Stimulated activated CD8-positive, alpha-beta memory T cell treated with anti-CD3 and anti-CD28 coated beads, Interleukin-4, amount 100 ng/mL, for 24 hours (primary cell): ENCODE measurements at places on chromosomes 13 and 19.

DNA sequence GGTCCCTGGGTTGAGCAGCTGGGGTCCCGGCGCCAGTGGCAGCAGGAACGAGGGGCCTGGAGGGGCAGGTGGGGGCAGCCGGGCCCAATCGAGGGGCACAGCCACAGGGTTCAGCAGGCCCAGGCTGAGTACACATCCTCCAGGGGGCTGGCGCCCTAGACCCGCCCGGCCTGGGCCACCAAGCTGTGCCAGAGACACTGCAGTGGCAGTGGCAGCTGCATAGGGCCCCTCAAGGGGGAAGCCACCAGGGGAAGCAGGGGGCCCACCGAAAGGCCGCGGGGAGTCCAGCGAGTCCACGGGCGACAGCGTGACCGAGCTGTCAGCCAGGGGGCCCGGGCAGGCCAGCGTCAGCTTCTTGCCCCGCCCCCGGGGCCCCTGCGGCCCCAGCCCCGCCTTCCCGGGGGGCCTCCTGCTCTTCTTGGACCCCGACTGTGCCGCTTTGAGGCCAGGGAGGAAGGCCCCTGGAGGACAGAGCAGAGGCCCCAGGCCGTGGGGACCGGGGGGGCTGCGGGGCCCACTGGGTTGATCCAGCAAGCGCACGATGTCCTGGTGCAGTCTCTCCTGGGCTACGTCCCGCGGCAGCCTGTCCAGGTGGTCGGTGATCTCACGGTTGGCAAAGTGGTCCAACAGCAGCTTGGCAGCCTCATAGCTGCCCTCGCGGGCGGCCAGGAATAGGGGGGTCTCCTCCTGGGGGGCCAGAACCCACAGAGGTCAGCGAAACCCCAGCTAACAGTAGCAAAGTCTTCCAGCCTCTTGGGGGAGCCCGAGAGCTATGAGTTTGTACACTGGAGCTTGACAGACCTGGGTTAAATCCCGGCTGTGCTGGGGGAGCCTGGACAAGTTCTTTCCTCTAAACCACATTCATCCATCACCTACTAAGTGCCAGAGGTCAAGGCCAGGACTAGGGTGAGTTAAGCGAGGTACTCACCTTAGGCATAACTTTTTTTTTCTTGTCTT, 39.5 kb downstream of the NOTCH3 start:
- no peak for DNase-seq

DNA sequence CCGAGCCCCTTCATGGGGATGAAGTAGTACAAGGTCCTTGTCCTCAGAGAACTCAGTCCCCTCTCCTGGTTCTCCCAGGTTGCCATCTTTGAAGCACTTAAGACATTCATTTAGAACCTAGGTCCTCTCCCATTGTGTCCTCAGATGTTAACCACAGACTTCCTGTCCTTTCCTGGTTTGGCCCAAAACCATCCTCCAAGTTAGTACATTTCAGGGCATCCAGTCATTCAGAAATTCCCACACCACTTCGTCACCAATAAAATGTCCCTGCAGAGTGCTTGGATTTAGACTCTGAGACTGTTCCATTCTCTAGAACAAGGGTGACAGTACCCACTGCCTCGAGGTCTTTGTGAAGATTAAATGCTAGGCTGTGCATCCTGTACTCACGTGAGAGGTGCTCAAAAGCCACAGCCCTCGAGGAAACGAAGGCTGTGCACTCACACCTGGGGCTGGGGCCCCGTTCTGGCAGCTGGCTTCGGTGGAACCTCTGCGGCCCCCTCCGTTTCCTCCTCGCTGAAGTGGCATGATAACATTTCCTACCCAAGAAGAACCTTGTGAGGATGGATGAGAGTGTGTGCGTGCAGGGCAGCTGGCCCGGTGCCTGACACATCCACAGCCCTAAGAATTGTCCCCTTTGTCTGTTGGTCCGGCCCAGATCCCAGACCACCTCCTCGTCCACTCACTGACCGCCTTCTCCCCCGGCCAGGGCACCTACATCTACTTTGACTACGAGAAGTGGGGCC, 4.7 kb downstream of the LENG1 start:
- DNase-seq, result no peak

GRCh38 chr13:109840201-109840892, 54.0 kb upstream of the IRS2 start:
- no peak for DNase-seq

- DNase-seq, result no peak
Measured at GRCh38 chr13:39016087-39016486, 21.8 kb downstream of the PROSER1 start.

- no peak for DNase-seq
Measured at GRCh38 chr13:91132381-91132780, 215.1 kb upstream of the MIR17HG start.

GRCh38 chr13:85631801-85632200, 167.4 kb downstream of the SLITRK6 start:
- no peak for DNase-seq

DNA sequence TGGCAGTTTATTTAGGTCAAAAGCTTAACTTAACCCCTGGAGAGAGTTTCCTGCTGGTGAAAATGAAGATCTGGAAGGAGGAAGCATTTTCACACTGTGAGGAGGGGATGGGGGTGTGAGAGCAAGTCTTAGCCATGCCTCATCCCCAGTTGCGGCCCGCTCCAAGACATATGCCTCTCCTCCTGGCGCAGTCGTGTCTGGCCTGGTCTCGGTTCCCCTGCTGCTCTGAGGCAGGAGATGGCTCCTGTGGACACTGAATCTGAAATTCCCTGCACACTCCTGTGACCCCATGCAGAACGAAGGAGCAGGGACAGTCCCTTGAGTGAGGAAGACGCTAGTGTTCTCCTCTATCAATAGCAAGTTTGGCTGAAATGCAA, 360 bp upstream of the ZNF69 start:
- no peak for DNase-seq

- DNase-seq, result no peak
Measured at GRCh38 chr13:63838366-63839110, 2422.9 kb upstream of the PCDH20 start.

DNA sequence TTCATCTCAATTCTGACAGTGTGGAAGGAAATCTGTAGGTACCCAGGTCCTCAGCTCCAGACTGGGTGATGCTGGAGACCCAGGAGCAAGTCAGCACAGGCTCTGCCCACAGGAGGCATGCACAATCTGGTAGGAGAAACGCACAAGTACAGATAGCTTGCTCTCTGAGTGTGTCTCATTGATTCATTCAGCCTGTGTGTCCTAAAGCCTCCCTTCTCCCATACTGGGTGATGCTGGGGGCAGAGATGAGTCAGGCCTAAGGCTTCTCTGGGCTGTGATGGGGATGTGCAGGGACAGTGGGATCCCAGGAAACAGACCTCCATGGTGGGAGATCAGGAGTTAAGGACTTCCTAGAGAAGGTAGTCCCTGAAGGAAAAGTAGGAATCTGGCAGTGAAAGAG, 6.8 kb downstream of the ZNF526 start:
- DNase-seq, result no peak

GRCh38 chr19:1830568-1830967, 17.7 kb downstream of the REXO1 start:
- DNase-seq, result no peak

GRCh38 chr13:62879071-62879470, 1463.4 kb upstream of the PCDH20 start:
- DNase-seq, result no peak

DNA sequence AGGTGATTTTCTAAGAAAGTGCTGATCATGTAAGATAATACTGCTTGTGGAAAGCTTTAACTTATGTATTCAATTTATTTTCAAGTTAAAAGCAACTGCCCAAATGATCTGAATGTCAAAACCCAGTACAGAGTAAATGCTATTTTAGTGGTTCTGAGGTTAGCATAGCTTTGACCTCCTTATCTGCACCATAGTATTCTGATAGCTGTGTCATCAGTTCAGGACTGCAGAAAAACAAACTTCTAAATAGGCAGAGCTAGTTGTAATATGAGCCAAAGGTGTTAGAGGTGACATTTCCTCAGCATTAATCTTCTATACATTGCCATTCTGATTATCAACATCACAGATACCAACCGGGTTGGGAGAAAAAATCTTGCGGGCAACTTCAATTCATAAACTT, 758.7 kb downstream of the SLITRK5 start:
- DNase-seq, result no peak

DNA sequence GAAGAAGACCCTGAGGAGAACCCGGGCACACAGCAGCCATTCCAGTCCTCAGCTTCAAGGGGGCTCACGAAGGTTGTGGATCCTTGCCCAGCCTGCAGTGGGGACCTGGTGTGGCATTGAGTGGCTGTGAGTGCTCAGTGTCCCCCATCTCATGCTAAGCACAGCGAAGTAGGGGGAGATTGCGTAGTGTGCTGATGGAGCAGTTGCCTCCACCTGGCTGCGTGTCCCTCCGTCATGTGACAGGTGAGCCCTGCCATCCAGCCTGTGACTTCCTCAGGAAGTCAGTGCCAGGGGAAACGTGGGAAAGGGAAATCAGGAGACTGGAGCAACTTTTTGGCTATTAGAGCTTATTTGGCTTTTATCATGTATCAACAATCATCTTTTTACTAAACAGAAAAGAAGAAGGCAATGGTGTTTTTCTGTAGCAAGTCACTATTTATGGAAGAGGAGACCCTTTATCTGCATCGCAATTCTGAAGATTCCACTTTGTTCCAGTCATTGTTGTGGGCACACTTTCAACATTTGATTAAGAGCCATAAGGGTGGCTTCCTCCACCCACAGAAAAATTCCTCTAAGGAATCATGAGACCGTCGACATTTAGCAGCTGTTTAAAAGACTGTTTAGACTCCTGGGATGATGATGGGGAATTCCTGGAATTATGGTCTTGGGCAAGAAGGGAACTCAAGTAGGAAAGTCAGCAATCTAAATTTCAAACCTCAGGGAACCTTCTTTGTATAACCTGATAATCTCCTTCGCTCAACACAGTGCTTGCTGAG, 126.8 kb upstream of the SPATA13 start:
- DNase-seq, result no peak

DNA sequence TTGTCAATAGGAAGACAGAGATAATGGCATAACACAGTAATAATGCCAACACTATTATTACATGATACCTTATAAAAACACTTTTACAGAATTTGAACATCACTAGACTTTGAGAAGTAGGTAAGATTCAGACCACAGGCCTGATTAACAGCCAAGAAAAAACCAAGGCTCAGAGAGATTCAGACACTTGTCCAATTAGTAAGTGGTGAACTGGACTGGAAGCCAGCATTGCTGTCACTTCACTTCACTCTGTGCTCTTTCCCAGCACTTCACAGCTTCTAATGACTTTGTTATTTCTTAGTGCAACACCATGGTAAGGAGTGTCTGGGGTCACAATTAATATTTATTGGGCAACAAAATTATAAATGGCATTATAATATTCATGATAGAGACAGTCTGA, 91.9 kb downstream of the TRPC4 start:
- DNase-seq, result no peak

GRCh38 chr19:57302020-57302465, 18.2 kb upstream of the ZNF543 start:
- DNase-seq, result no peak

GRCh38 chr13:95341441-95341840, 40.2 kb upstream of the ABCC4 start:
- DNase-seq, result no peak

- DNase-seq, result no peak
Measured at GRCh38 chr13:31435536-31435935, 235.8 kb downstream of the B3GLCT start.

- no peak for DNase-seq
Measured at GRCh38 chr19:29266001-29266400, 53.0 kb upstream of the UQCRFS1 start.

- peak; percentile 39 for DNase-seq
Measured at GRCh38 chr13:110340812-110341444, 33.8 kb downstream of the COL4A2 start.

GRCh38 chr19:39814595-39814994, 19.4 kb downstream of the DYRK1B start:
- DNase-seq, result no peak
